Subcutaneous preadipocyte (primary cell): ENCODE measurements at places on chromosomes 6 and 20. TPM values are rescaled to one million over a fixed set of nuclear protein-coding genes. Genes with fewer than 3 reads are reported as not detected.

DLK2 gene
- total RNA-seq = 0.20 TPM in 1 of 2 replicates, not detected in the other

GCNT2 gene
- not detected in 2 replicates for total RNA-seq

RNF144B gene
- total RNA-seq = 0.37 and 0.78 TPM in 2 replicates

TFEB gene
- 2.0 and 3.7 TPM in 2 replicates for total RNA-seq

HLA-DPB1 gene
- 1.8 and 10.2 TPM in 2 replicates for total RNA-seq

LPA gene
- total RNA-seq = not detected in 2 replicates

TREM1 gene
- 0.78 and 7.0 TPM in 2 replicates for total RNA-seq

ERVFRD-1 gene
- total RNA-seq = not detected in 2 replicates

TBXT gene
- not detected in 2 replicates for total RNA-seq

HLA-DRA gene
- 0.73 and 2.0 TPM in 2 replicates for total RNA-seq

HLA-DQA1 gene
- not detected in 2 replicates for total RNA-seq
